ENCODE measurements at places on chromosomes 11 and 22.
A peak's percentile ranks its signal among the peaks of the same experiment; 100 is the strongest.

DNA sequence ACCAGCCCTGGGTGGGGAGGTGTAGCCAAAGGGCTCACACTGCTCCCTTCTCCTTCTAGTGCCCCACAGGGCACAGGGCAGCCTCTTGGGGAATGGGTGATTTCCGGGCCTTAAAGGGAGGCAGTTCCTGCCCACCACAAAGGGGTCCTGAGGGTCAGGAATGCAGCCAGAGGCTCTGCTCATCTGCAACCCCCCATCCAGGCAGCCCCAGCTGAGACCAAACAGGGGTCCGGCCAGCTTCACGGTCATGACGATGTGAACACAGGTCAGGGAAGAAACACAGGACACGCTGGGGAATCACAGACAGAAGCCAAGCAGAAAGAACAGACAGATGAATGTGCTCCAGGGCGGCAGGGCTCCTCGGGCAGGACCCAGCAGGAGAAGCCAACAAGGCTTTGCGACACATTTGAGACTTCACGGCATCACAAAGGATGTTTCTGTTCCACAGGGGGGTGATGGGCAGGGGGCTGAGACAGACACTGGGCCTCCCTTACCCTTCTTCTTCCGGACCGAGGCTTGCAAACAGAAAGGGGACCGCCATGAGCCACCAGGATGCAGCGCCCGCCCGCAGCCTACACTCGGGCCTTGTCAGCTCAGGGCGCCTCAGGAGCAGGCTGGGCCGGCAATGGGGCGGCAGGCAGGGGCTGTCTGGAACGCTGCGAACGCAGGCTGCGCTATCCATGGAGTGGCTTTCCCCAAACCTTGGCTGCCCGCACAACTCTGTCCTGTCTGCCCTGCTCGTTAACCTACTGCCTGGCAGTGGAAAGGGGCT is 101.9 kb downstream of the CTTN start:
- DNase-seq = peak; percentile 31

DNA sequence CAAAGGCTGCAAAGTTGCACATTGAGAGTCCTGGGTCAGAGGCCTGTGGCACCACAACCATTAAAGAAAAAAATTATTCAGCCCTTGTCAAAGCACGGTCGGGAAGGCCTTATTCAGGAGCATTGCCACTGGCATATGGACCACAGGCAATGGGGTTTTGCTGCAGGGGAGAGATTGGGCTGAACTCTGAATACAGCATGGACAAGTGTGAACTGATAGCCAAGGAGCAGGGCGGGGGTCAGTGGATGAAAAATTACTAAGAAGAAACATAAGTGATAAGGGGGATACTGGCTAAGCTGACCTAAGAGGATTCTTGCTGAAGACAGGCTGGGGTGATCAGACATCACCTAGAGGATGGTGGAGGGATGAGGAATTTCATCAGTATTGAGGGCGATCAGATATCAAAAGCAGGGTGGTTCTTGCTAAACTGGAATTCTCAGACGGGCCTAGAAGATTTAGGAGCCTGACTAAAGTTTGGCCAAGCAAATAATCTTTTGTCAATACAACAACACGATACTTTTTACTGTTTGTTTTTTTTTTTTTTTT is 3.3 kb upstream of the DGCR8 start:
- no peak for DNase-seq

GRCh38 chr22:22960307-22960706 is 72.7 kb downstream of the IGLL5 start:
- DNase-seq = no peak

DNA sequence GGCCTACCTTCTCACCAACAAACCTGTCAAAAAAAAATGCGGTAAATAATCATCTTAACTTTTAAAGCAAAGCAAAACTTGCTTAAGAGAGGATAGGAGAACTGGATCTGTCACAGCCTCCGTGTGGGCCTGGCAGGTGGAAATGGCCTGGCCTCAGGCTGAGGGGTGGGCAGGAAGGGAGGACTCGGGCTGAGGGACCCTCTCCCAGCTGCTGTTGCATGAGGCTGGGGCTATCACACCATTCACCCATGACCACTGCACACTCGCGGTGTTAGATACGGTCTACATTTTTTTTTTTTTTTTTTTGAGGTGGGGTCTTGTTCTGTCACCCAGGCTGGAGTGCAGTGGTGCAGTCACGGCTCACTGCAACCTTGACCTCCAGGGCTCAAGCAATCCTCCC is 24.5 kb downstream of the ARHGAP1 start:
- no peak for DNase-seq

DNA sequence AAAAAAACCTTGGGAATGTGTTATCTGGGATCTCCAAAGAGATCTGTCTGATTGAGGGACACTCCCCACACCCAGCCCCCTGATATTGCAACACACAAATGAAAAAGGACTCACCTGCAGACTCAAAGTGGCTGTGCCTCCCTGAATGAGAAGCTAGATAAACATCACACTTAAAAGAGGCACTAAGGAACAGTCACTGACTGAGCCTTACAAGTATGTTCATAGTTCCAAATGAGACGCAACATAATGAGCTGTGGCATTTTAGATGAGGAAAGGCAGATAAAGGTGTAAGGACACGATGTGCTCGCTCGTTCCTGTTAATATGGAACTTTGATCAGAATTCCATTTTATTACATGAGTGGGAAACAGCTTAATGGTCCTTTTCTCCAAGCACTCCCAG is 21.0 kb upstream of the CFAP300 start:
- DNase-seq = no peak

DNA sequence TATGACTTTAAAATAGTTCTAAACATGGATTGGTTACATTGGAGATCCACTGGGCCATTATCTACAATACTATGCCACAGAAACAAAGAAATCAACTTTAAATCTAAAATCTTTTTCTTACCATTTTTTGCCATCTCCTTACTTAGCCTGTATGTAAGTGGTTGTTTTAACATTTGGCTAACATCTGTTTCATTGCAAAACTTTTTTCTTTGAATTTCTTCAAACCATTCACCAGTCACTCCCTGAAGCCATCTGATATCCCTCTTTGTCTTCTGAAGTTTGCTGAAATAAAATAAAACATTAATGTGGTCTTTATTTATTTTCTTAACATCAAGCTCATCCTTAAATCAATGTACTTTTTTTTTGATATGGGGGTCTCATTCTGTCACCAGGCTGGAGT is 43.3 kb upstream of the POGLUT3 start:
- DNase-seq = no peak

GRCh38 chr11:72119198-72119597 is 6.7 kb upstream of the ANAPC15 start:
- no peak for DNase-seq

GRCh38 chr11:122104341-122104740 is 11.7 kb downstream of the BLID start:
- DNase-seq = no peak

- peak; percentile 88 for DNase-seq
These were observed 3.7 kb downstream of the TSPO start for GRCh38 chr22:43154887-43155536.
